ENCODE measurements at places on chromosomes 3 and 15. TPM values are rescaled to one million over a fixed set of nuclear protein-coding genes. Genes with fewer than 3 reads are reported as not detected.

The ADAMTS17 gene
- 1.2 TPM for total RNA-seq

The BFSP2 gene
- total RNA-seq = not detected

The NPAP1 gene
- not detected for total RNA-seq

The ZBBX gene
- total RNA-seq = not detected

The CIAO2A gene
- total RNA-seq = 51.7 TPM

The CELSR3 gene
- 0.36 TPM for total RNA-seq

The ANO10 gene
- 30.5 TPM for total RNA-seq

The CTXND1 gene
- total RNA-seq = 0.68 TPM

The MYO9A gene
- 68.5 TPM for total RNA-seq

The SERINC4 gene
- total RNA-seq = not detected

- no peak overlapping the region for H3K4me3 ChIP-seq
- H3K4me1 ChIP-seq = no peaks in the 10 kb centered on the region
- H3K27me3 ChIP-seq = no peaks in the 10 kb centered on the region
- H3K27ac ChIP-seq = no peak overlapping the region
Measured at GRCh38 chr3:46599590-46599989, 12.7 kb upstream of the FAM240A start.

GRCh38 chr3:186831798-186832197, 10.7 kb upstream of the ADIPOQ start:
- no peak for DNase-seq
- H3K4me3 ChIP-seq = no peak overlapping the region
- no peaks in the 10 kb centered on the region for H3K4me1 ChIP-seq
- no peak overlapping the region for H3K27ac ChIP-seq
- no peaks in the 10 kb centered on the region for H3K36me3 ChIP-seq

DNA sequence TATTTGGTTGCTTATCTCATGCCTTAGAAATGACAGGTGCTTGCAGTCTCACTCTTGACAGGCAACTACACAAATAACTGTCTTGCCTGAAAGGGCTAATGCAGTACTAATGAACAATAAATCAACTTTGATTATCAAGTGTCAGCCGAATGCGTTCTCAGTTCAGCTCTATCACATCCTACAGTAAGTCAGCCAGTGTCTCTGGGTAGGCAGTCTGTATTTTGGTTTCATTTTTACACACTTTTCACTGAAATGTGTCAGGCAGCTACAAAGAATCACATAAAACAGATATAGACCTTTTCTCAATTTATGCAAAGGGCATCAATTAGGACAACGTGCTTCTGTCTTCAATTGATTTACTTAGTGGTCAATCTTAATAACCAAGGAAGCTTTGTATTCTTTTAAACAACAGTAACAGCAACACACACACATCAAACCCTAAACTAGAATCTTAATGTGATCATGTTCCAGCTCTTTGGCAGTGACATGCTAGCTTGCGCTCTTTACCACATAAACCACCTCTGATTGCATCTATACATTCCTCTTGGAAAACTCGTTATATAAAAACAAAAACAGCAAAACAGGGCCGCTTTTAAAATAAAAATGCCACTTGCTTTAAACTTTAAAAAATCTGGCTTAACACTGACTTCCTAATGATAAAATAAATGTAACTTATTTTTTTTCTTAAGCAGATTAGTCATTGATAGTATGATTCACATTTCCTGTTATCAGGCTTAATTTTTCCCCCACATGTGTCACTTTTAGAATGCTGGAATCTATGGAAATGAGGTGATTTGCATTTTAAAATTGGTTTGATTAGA, 520.4 kb downstream of the FOXP1 start:
- H3K27me3 ChIP-seq = no peaks in the 10 kb centered on the region
- no peak for DNase-seq
- no peaks in the 10 kb centered on the region for H3K4me1 ChIP-seq

DNA sequence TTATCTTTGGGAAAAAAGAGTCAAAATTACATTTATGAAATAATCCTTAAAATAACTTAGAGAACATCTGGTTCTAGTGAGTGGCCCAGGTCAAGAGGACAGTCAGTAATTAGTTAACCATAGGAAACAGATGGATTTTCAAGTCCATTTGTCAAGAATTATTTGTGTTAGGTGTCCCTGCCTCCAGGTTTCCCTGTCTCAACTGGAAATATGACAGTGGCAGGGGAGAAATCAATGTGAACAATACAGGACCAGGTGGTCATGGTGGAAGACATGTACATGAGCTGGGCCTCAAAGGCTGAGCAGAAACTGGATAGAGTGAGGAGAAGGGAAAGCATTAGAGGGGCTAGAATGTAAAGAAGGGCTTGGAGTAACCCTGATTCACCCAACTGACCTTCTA, 372.6 kb downstream of the VPS13C start:
- H3K27me3 ChIP-seq = no peaks in the 10 kb centered on the region
- H3K4me1 ChIP-seq = no peaks in the 10 kb centered on the region
- no peaks in the 10 kb centered on the region for H3K36me3 ChIP-seq
- no peak for DNase-seq

GRCh38 chr3:42130329-42131070, 39.3 kb downstream of the TRAK1 start:
- no peak overlapping the region for H3K27ac ChIP-seq
- peak; percentile 27 for DNase-seq
- no peaks in the 10 kb centered on the region for H3K4me1 ChIP-seq
- no peak overlapping the region for H3K4me3 ChIP-seq
- no peaks in the 10 kb centered on the region for H3K36me3 ChIP-seq

DNA sequence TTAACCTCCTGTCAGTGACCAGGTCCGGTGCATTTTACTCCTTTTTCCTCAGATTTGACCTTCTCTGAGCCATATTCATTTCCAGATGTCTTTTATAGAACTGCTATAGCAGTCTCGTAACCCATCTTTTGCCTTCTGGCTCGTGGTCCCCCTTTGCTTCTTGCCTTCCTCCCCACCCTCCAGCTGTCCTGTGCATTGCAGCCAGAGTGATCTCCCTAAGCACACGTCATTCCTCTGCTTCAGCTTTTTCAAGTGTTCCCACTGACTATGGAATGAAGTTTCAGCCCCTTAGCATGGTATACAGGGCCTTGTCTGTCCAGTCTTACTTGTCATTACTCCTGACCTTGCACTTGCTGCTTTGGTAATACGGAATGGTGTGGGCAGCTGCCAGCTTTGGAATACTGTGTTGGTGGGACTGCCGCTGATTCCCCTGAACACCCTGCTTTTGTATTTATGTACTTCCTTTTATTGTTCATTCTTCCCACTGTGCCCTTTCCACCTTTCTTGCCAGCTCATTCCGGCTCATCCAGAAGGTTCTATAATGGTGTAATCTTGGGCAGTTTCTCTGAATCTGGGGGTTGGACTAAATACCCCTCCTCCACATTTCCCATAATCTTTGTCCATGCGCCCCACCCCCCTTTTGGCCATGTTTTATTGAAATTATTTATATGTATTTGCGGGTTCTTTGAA, 38.9 kb downstream of the SLC25A26 start:
- H3K27ac ChIP-seq = no peak overlapping the region
- DNase-seq = no peak
- no peaks in the 10 kb centered on the region for H3K36me3 ChIP-seq
- H3K4me3 ChIP-seq = no peak overlapping the region
- H3K4me1 ChIP-seq = no peaks in the 10 kb centered on the region
- no peaks in the 10 kb centered on the region for H3K27me3 ChIP-seq

- no peaks in the 10 kb centered on the region for H3K4me1 ChIP-seq
- no peaks in the 10 kb centered on the region for H3K27me3 ChIP-seq
- H3K36me3 ChIP-seq = no peaks in the 10 kb centered on the region
- no peak overlapping the region for H3K27ac ChIP-seq
- H3K4me3 ChIP-seq = no peak overlapping the region
Measured at GRCh38 chr3:192063570-192063969, 602.6 kb downstream of the PYDC2 start.

GRCh38 chr3:38746641-38747040, 69.4 kb downstream of the SCN10A start:
- H3K27me3 ChIP-seq = no peaks in the 10 kb centered on the region
- H3K27ac ChIP-seq = no peak overlapping the region
- no peaks in the 10 kb centered on the region for H3K4me1 ChIP-seq
- H3K36me3 ChIP-seq = no peaks in the 10 kb centered on the region

- H3K36me3 ChIP-seq = no peaks in the 10 kb centered on the region
- H3K4me3 ChIP-seq = no peak overlapping the region
- DNase-seq = no peak
Measured at GRCh38 chr15:73851689-73852088, 21.7 kb upstream of the TBC1D21 start.

DNA sequence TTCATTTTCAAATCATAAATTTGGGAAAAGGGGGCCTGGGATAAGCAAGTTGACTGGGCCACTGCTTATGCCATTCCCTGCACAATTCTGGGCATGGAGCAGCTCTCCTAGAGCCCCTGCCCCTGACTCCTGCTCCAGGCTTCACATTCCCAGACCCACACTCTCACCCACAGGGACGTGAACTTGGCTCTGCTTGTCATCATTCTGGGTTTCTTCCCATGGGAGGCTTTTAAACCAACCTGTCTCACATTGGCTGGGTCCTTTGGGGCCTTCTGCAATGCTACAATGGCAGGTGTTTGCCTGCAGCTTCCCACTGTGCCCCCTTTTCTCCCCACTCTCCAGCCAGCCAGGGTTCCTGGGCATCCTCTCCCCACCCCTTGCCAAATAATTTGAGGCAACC, 49.1 kb downstream of the CYP19A1 start:
- no peak overlapping the region for H3K27ac ChIP-seq
- DNase-seq = no peak
- no peaks in the 10 kb centered on the region for H3K4me1 ChIP-seq
- H3K36me3 ChIP-seq = no peaks in the 10 kb centered on the region
- no peaks in the 10 kb centered on the region for H3K27me3 ChIP-seq

DNA sequence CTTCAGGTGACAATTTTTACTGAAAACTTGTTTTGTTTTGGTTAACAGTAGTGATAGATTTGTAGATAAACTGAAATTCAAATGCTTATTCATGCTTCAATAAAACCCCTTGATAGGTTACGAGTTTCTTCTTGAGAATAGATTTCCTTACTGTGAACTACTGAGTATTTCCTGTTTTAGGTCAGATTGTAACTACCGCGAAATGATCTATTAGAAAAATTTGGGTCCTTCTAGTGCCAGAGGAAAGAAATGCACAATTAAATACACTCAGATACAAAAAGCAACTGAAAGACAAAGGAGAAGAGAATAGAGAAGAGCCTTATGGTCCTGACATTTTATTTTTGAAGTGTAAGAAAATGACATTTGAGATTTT, 251.7 kb upstream of the TBL1XR1 start:
- DNase-seq = no peak
- no peak overlapping the region for H3K4me3 ChIP-seq
- peaks cover 54% of the 10 kb centered on the region for H3K4me1 ChIP-seq
- peak overlapping the region; percentile 81 for H3K27ac ChIP-seq
- no peaks in the 10 kb centered on the region for H3K27me3 ChIP-seq

- no peaks in the 10 kb centered on the region for H3K4me1 ChIP-seq
- H3K4me3 ChIP-seq = no peak overlapping the region
- no peaks in the 10 kb centered on the region for H3K36me3 ChIP-seq
- DNase-seq = no peak
Measured at GRCh38 chr15:57550640-57551039, 41.1 kb upstream of the MYZAP start.

GRCh38 chr3:119637679-119638477, 22.5 kb downstream of the POPDC2 start:
- no peaks in the 10 kb centered on the region for H3K27me3 ChIP-seq
- H3K4me3 ChIP-seq = no peak overlapping the region
- no peak for DNase-seq
- H3K36me3 ChIP-seq = peaks cover 13% of the 10 kb centered on the region
- H3K4me1 ChIP-seq = peaks cover 30% of the 10 kb centered on the region

DNA sequence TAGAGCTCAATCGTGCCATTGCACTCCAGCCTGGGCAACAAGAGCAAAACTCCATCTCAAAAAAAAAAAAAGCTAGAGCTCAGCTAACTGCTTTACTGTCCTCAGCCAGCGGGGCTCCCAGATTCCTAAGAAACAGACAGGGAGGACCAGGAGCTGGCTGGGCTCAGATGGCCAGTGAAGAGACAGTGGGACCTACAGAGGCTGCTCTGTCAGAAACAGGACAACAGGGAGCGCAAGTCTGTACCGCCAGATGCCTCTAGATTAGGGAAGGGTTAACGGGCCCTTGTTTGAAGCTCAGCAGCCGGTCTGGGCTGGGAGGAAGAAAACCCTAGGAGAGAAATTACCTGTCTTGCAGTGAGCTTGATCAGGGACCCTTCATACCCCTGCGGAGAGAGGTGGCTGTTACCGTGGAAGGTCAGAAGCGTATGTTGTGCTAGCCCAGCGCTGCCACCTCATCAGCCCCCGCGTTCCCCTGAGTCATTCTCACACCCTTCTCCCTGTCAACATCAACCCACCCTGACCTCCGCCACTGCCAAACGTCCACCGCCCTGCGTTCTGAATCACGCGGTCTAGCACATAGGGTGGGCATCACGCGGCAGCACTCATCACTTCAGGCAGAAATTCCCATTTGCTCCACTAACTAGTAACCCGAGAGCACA, 25.3 kb downstream of the RBPMS2 start:
- H3K36me3 ChIP-seq = peaks cover 6% of the 10 kb centered on the region
- H3K27me3 ChIP-seq = no peaks in the 10 kb centered on the region
- no peak for DNase-seq

DNA sequence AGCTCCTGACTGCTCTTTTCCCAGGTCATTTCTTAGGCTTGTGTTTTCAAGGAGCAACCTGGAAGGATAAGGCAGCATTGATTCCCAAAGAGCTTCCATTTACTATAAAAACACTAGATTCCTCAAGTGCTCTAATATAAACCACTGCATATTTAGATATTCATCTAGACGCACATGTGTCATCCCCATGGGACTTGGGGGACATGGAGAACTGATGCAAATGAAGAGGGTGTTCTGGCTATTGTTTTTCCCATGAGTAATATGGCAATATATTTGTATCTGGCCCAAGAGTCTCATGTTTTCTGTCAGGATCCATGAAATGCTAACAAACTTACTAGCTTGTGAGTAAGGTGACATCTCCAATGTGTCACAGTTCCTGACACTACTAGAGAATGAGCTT, 31.3 kb downstream of the HACD2 start:
- DNase-seq = no peak
- peaks cover 2% of the 10 kb centered on the region for H3K4me1 ChIP-seq
- no peak overlapping the region for H3K27ac ChIP-seq
- H3K36me3 ChIP-seq = no peaks in the 10 kb centered on the region

GRCh38 chr3:26087751-26088150, 297.9 kb downstream of the OXSM start:
- H3K4me1 ChIP-seq = peaks cover 4% of the 10 kb centered on the region
- H3K36me3 ChIP-seq = no peaks in the 10 kb centered on the region
- DNase-seq = no peak
- H3K4me3 ChIP-seq = no peak overlapping the region
- no peaks in the 10 kb centered on the region for H3K27me3 ChIP-seq

GRCh38 chr3:16174976-16175901, 759 bp downstream of the GALNT15 start:
- H3K36me3 ChIP-seq = no peaks in the 10 kb centered on the region
- peak overlapping the region; percentile 40 for H3K4me3 ChIP-seq
- H3K27me3 ChIP-seq = no peaks in the 10 kb centered on the region
- peaks cover 27% of the 10 kb centered on the region for H3K4me1 ChIP-seq

Measured in sigmoid colon (tissue), 7 donors.